Common myeloid progenitor, CD34-positive (primary cell): ENCODE measurements at places on chromosomes 2 and 18.

DNA sequence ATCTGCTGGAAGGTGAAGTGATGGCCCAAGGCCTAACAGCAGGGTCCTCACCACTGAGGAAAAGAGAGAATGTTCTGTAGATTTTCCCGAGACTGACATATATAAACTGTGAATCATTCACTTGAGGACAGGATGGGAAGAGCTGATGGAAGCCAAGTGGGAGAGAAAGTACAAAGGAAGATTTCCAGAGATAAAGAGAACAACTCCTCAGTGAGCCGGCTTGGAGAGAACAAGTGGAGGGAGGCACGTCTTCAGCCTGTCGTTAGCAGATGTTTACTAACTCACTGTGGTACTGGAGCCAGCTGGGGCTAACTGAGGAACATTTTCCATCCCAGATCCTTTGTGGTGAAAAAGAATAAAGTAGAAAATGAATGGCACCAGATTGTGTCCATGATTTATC, 552.9 kb upstream of the TNP1 start:
- no peak for DNase-seq

GRCh38 chr2:229401171-229401865, 130.2 kb upstream of the PID1 start:
- DNase-seq, result no peak

DNA sequence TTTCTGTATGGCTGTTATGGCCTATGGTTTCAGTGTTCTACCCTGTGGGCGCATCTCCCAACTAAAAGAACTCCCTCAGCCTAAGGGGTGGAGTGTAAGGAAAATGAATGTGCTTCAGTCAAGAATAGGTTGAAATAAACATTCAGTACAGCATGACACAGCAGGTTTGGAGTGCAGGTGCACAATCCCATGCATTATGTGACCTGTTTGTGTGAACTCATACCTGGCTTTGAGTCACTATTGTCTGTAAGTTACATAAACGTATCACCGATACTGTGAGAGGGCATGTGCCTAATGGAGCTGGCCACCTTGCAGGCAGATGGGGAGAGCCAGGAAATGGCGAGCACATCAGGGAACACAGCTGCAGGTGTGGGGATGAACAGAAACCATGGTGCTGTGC, 216.0 kb downstream of the DSEL start:
- peak; percentile 69 for DNase-seq

DNA sequence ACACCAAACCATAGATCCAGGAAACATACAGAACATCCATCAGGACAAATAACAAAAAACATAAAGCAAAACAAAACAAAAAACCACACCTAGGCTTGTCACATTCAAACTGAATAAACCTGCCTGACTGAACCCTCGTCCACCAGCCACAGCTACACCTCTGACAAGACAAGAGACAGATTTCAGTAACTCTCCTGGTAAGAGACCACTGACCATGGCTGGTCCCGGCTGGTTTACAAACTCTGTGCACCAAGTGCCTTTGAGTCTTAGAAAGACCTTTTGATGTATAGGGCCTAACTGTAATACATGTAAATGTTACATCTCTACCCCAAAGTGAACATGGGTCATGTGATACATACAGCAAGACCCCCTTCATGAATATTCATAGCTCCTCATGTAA, 4.8 kb upstream of the SLC66A2 start:
- no peak for DNase-seq

GRCh38 chr2:165056564-165056963, 101.2 kb upstream of the SLC38A11 start:
- no peak for DNase-seq

GRCh38 chr2:232835687-232836208, 34.3 kb upstream of the SNORC start:
- DNase-seq, result no peak

- DNase-seq, result no peak
These were observed 463.7 kb downstream of the CDH2 start for GRCh38 chr18:27713037-27713737.

GRCh38 chr18:10928011-10928771, 221.2 kb downstream of the PIEZO2 start:
- DNase-seq, result peak; percentile 22

DNA sequence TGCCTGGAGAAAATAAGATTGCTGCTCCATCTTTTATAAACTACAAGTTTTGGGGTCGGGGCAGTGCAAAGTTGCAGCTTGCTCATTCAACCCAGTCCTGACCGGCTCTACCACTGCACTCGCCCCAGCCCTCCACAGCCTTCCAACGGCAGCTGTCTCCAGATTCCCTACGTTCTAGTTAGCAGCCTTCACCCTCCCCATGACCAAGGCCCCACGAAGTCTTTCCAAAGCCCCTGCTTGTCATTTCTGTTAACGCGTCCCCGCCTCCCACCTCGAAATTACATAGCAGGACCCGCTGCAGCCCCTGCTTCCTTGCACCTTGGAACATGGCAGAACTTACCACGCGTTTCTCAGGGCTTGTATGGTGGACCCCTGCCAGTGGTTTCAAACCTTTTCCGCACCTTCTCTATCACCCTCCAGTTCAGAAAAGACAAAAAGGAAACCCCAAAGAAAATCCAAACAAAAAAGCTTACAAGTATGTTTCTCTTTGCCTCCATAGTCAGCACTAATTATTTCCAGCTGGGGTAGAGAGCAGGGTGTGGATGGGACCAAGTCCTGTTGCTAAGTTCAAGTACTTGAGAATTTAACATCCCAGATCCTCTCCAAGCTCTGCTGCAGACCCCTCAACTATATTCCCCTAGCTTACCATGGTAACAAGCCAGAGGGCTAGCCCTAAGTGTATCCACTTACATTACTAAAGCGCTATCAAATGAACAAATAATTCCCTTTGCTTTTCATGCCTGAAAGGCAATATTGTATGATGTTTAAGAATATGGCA, 161.5 kb downstream of the TGIF1 start:
- no peak for DNase-seq

GRCh38 chr2:229221641-229222040, 49.4 kb downstream of the PID1 start:
- no peak for DNase-seq

DNA sequence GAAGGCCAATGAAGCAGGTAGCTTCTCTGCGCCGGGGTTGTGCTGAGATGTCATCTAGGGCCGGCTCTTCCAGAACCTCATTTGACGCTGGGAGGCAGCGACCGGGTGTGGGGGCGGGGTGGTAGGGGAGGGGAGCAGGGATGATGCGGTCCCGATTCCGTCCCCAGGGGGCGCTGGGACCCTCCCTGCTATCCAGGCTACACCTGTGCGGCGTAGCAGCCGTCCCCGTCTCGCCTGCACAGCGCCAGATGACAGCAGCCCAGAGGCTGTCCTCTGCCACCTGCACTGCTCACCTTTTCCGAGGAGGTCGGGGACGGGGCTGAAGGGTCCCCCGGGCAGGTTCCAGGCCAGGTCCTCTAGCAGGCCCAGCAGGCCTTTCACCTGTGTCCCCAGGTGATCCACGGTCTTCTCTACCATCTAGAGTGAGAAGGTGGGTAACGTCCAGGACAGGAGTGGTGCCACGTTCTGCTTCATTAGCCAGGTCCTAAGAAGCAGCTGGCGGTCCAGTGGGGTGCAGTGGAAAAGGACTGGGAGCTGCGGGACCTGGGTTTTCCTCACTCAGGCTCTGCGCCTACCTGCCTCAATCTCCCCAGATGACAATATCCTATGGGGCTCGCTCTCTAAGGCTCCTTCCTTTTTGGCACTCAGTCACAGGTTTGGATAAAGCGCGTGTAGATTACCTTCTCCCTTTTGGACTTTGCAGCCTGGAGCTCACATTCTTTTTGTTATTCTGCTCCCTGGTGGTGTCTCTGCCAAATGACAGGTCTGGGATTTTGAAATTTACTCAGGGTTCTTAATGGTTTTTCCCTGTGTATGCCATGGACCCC, 56.0 kb upstream of the RAB6C start:
- DNase-seq, result peak; percentile 75

- DNase-seq, result no peak
These were observed 16.2 kb upstream of the ALPP start for GRCh38 chr2:232362174-232362900.

DNA sequence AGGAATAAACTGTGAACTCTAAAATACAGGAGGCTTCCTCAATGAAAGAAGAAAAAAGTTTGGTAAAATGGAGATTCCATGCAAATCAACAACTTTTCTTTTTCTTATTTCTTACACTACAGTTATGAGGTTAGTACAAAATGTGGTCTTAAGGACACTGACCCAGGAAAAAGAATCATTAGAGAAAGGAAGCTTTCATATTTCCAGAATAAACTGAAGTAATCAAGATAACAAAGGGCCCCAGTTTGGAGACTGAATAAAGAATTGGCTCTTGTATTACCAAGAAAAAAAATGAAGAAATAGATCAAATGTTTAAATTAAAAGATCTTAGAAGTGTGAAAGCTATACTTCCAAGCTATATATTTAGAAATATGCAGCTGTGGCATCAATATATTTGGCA, 72.3 kb downstream of the SLC66A3 start:
- DNase-seq, result no peak

DNA sequence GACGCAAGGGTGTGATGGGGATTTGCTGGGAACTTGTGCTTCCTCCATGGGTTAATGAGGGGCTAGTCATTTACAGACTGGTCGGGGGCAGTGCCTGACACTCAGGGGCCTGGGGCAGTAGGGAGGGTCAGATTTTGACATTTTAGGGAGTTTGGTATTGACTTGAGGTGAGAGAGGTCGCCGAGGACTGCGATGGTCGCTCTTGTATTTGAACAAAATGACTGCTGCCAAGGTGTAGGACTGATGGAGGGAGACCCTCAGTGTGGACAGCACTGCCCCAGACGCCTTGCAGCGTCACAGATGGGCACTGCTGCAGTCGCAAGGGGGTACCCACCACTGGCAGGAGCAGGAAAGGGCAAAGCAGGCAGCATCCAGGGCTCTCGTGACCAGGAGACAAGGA, 182.9 kb downstream of the RTP5 start:
- no peak for DNase-seq

GRCh38 chr2:228796386-228796785, 474.7 kb downstream of the PID1 start:
- DNase-seq, result no peak

- no peak for DNase-seq
These were observed 5.4 kb upstream of the PUM2 start for GRCh38 chr2:20356042-20356441.

DNA sequence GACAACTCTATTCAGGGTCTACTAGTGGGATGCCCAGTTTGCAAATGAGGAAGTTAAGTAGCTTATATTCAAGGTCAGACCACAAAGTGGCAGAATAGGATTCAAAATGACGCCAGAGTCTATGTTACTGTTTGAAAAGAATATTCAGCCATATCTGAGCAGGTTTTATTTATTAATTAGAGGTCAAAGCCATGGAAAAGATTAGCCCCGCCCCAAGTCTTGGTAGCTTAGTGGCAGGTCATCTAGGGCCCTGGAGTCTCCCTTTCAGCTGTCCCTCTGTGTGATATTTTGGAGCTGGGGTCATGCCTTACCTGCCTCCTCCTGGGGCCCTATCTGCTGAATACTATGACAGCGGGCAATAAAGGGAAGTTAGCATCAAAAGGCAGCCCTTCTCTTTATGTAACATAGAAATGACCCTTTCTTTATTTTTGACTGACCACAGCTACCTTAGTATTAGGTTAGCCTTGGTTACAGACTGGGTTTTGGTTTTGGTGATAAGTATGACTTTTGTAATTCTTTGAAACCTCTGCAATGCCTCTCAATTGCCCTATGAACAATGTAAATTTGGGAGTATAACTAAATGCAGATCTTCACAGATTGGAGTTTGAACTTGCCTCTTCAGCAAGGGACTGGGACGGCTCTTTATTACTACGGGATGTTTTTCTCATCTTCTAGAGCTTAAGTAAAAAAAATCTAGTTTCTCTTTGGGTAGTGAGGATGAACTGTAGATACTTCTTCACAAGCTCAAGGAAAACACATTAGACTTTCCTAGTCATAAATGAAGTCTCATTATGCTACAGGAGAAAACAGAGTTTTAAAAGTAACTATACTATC, 153.0 kb upstream of the ITGA4 start:
- peak; percentile 90 for DNase-seq

DNA sequence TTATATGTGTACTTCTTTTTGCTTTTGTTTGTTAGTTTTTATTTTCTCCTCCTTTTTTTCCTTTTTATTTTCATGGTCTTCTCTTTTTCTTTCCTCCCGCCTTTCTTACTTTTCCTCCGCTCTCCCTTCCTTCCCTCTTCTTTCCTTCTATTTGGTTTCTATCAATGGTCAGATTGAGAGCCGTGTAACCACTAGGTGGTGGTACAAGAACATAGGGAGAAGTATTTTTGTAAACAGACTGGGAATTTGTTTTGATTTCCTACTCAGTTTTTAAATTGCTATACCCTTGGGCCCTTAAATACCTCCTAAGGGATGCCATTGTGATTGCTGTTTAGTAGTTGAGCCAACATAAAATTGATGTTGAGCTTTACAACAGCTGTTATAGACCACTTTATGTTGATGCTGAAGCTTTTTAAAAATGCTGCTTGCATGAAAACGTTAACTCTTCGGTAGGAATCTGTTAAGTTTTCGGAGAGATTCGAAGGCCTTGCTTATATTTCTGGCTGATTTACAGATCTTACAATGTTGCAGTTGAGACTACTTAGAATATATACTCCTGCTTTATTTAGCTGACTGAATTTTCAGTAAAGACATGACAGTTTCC, 124.2 kb downstream of the UBE2E3 start:
- DNase-seq, result peak; percentile 60

GRCh38 chr2:25400169-25400568, 58.4 kb upstream of the DNMT3A start:
- no peak for DNase-seq

DNA sequence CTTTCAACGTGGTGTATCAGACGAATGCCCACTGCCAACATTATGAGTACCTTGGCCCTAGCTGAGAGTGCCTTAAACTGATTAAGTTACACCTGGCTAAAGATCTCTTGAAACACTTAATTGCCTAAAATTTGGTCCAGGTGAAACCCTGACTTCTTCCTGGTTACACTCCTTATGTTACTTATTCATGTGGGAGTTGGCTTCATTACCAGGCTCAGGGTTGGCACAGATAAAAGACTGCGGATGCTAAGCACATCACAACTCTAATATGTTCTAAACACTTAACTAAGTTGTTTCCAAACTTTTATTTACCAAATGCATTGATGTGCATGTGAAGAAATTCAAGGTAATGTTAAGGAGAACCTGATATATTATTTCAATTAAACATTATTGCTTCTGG, 298.9 kb downstream of the TCF4 start:
- no peak for DNase-seq

- peak; percentile 17 for DNase-seq
These were observed 23.7 kb upstream of the SCYGR1 start for GRCh38 chr2:227411320-227411989.

GRCh38 chr18:54952026-54952425, 7.2 kb downstream of the CCDC68 start:
- peak; percentile 11 for DNase-seq

DNA sequence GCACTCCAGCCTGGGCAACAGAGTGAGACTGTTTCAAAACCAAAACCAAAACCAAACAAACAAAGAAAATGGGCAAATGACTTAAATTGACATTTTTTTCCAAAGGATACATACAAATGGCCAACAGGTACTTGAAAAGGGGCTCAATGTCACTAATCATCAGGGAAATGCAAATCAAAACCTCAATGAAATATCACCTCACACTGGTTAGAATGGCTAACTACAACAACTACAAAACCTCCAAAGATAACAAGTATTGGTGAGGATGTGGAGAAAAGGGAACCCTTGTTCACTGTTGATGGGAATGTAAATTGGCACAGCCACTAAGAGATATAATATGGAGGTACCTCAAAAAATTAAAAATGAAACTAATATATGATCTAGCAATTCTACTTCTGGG, 213.2 kb upstream of the HS6ST1 start:
- peak; percentile 24 for DNase-seq
